ENCODE measurements at places on chromosomes 3 and 15.

DNA sequence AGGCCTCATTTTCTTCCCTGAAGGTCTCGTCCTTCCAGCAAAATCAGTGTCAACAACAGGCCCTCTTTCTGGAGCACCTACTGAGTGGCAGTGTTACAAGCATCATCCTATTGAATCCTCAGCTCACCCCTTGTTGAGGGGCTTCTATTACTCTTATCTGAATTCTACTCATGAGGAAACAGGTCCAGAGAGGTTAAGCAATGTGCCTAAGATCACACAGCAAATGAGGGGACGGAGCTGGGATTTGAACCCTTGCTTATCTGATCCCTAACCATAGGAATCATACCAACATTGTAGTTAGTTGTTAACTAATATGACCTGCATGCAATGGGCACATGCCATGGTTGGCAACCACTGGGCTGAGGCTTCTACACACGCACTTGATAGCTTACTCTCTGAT is 63.0 kb downstream of the SLC6A6 start:
- no peak for DNase-seq

DNA sequence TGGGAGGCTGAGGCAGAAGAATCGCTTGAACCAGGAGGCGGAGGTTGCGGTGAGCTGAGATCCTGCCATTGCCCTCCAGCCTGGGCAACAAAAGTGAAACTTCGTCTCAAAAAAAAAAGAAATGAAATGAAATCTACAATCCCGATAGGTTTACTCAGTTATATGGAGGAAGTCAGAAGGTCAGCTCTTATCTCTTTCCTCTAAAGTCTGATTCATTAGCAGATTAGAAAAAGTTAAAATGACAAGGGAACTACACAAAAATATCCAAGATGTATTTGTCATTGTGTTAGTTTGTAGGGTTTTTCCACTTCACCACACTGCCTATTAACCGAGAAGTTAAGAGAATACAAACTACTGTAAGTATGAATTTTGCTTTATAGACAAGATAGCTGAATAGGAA is 420.6 kb downstream of the SHQ1 start:
- no peak for DNase-seq

DNA sequence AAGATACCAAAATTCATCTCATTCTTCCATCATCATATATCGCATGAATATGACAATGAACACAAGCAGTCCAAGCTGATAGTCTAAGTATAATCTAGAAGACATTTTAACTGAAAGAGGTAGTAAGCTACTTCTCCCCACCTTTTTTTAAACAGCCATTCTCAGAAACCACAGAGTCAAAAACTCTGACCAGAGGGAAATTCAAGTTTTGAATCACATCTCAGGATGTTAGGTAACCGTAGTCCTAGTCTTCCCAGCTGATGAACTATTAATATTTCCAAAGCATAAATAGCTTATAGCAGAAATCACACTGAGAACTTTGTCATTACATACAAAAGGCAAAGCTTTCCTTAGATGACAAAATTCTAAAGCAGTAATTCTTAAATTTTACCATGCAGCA is 25.8 kb downstream of the NPTN start:
- DNase-seq, result no peak

GRCh38 chr15:89490081-89490813 is 6.1 kb downstream of the RHCG start:
- no peak for DNase-seq

- DNase-seq, result peak; percentile 81
These were observed 67.9 kb upstream of the MITF start for GRCh38 chr3:69671082-69671952.

DNA sequence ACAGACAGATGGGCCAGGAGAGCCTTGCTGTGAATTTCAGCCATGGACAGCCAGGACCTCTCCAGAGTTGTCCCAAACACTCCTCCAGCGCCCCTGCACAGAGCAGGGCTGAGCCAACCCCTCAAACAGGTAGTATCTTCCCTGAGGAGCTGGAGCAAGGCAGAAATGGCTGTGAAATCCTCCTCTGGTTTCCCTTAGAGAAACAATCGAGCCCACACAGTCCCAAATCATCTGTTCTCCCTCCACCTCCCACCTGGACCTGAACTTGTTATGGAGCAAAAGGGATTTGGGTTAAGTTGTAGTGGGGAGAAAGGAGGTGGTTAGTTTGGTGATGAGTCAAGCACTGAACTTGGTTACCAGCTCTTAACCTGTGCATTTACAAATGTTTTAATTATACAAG is 205.7 kb upstream of the BHLHE40 start:
- no peak for DNase-seq

DNA sequence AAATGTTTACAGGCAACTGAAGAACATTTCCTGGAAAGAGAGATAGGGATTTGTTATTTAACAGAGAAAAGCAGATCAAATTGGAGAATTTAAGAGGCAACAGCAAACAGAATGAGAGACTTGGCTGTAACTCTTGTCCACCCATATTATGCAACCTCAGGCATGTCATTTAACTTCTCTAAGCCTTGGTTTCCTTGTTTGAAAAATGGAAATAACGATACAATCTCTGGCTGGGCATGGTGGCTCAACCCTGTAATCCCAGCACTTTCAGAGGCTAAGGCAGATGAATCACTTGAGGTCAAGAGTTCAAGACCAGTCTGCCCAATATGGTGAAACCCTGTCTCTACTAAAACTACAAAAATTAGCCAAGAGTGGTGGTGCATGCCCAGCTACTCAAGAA is 23.7 kb downstream of the ARRDC4 start:
- no peak for DNase-seq

- no peak for DNase-seq
These were observed 35.9 kb upstream of the TMCC1 start for GRCh38 chr3:129929383-129929782.

- DNase-seq, result no peak
These were observed 181.8 kb downstream of the SSR3 start for GRCh38 chr3:156373095-156373494.

DNA sequence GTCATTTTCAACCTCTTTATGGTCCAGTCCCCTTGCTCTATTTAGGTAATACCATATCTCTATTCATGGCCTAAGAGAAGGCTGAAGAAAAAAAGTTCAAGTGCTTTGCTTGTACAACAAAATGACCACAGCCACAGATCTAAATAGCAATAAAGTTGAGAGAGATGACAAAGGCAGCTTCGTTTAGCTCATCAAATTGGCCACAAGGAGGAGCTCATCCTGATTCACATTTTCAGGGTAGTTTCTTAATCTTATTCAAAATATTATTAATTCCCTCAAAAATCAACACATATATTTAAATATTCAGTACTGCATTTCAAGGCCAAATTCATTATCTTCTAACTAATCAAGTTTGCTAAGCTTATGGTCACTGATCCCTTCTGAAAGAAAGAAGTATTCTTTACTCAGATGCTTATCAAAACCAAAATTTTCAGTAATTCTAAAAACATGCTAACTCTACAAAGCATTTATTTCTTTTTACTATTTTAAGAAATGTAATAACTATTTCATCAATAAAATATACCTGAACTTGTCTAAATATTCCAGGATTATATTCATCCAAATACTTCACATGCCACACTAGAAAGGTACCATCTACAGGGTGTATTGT is 85.5 kb downstream of the DMXL2 start:
- DNase-seq, result no peak

DNA sequence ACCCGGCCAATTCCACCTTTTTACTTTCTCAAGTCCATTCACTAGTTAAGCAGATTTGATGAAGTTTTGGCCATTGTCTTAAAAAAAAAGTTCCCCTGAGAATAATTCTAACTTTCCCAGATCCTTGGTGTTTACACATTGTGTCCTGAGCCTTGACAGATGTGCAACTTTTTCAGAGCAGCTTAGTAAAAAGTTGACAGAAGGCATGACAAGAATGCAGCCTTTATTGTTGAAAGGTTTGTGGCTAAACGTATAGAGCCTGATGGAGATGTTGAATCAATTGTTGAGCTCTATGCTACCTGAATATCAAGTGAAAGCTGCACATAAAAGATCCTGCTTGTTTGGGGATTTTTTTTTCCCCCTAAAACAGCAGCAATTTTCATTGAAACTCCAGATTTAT is 75.3 kb upstream of the CMTM7 start:
- no peak for DNase-seq

DNA sequence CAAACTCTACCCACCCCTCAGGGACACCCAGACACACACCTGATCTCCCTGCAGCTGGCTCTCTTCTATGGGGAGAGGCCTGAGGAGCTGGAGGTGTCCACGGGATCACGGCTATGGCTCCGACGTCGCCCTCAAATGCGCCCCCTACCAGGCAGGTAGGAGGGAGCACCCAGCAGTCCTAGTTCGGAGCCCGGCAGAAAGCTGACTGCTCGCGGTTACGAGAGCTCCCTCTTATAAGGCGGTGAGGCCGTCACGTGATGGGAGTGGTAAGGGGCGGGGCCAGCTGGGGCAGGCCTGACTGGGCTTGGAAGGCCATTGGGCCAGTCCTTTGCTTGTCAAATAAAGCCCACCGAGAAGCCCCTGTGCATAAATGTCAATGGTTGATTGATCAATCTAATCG is at the start of gene PRR20G:
TSS of gene PRR20G (minus strand) at position 207 of the 400 bp plus-strand sequence. CDS start 681 bp downstream, outside the sequence.
- DNase-seq, result no peak

DNA sequence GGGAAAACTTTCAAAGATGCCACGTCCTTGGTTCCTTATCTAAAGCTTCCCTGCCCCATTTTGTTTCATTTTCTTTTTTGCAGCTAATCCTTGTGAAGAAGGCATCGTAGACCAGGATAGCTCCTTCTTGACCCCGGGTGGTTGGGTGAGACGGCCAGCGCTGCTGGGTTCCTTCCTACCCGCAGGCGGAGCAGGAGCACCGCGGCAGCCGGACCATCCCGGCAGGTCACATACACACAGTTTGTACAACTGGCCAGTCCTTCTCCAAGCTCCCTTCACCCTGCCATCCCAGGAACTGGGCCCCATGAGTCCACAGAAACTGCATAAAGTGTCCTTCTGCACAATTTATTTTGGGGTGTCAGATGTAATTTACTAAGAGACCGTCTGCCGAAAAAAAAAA is 83.9 kb downstream of the MEGF11 start:
- DNase-seq, result no peak

DNA sequence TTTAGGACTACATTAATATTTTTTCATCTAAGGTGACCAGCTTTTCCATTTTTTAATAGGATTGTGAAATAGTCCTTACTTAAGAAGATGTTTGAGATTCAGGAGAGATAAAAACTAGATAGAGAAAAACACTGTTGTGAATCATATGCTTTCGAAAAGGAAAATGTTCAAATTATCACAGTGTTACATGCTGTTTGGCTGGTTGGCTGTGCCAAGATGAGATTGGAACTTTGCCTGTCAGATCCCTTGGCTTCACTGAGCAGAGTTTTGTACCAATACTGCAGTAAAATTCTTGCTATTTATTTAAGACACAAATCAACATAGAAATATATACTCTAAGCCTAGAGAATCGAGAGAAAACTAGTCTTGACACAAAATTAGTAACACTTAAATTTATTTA is 117.2 kb downstream of the OXSM start:
- peak; percentile 1 for DNase-seq

GRCh38 chr3:17631609-17632008 is 110.8 kb downstream of the TBC1D5 start:
- no peak for DNase-seq

DNA sequence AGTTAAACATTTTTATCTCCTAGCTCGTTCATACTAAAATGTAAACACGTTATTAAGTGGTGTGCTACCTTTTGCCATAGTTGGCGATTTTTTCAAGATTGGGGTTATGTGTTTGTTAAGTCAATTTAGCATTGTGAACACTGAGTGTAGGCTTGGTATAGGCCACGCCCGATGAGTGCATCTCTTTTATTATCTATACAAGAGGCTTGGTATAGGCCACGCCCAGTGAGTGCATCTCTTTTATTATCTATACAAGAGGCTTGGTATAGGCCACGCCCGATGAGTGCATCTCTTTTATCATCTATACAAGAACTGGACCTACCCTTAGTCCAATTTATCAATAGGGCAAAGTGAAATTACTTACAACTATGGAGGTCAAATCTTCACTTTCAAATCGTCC is 70.4 kb downstream of the NIPA2 start:
- no peak for DNase-seq

- no peak for DNase-seq
These were observed 145.7 kb downstream of the TLE3 start for GRCh38 chr15:69951898-69952555.

GRCh38 chr3:174094669-174095068 is 697.1 kb downstream of the NLGN1 start:
- DNase-seq, result no peak

- DNase-seq, result no peak
These were observed 397.0 kb downstream of the EPHA3 start for GRCh38 chr3:89504432-89504831.

DNA sequence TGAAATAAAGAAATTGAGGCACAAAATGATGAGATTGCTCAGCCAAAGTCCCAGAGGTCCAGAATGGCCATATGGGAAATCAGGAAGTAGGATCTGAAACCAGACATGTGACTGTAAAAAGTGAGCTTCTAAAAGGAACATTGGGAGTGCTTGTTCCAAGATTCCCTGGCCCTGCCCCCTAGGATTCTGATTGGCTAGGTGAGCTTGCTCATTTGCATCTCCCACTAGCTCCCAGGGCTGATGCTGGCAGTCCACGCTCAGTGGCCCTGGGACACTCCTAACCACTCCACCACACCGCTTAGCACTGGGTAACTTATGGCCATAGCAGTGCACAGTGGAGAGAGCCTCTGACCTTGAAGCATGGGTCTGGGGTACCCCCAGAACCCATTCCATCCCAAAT is 326.7 kb downstream of the NTRK3 start:
- no peak for DNase-seq

GRCh38 chr3:119548341-119548740 is 11.1 kb downstream of the CD80 start:
- DNase-seq, result no peak

Data from midbrain (tissue), 1 donor.